Mucosa of gallbladder (tissue), 1 donor: ENCODE measurements at places on chromosomes 5 and 9.

DNA sequence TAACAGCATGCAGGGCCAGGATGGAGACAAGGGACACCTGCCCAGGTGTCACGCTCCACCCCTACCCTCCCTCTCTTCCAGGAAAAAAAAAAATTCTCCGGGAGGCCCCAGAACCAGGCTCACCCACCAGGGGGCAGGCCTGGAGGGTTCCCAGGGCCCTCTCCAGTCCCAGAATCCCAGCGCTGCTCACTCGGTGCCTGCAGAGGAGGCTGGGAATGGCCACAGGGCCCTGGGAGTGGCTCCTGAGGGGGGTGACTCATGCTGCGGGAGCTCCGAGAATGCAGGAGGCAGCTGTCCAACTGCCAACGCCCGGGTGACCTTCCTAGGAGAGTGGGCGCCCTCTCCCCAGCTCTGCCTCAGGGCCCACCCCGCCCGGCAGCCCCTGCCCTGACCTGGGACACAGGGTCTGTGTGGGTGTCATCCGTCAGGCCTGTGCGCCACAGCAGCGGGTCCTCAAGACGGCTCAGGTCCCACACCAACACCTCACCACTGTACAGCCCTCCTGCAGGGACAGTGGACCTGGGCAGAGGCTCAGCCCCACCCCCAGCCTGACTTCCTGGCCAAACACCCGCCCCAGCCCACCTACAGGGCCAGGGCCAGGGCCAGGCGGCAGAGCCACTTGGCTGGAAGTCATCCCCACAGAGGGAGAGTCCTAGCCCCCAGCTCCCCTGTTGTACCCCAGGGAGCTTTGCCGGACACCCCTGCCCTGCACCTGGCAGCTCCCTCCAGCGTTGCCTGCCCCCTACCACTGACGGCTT, 21.2 kb downstream of the DYNC2I2 start:
- DNase-seq, result peak; percentile 93

DNA sequence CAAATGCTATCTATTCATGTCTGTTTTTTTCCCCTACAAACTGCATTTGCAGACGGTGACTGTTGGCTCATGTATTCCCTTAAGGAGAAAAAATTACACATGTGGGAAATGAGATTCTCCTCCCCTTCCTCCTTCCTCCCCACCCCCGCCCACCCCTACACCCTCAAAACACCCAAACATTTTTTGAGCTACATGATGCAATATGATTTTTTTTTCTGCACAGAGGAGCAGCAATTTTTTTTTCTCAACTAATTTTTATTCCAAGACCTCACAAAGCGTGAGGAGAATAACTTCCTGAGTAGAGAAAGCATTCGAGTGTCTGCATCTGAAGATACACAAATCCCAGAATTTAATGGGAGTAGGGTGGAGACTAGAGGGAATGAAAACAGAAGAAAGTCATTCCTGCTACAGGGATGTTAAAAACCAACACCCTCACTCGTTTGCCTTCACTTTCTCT, 118.1 kb downstream of the PRDM6 start:
- no peak for DNase-seq

DNA sequence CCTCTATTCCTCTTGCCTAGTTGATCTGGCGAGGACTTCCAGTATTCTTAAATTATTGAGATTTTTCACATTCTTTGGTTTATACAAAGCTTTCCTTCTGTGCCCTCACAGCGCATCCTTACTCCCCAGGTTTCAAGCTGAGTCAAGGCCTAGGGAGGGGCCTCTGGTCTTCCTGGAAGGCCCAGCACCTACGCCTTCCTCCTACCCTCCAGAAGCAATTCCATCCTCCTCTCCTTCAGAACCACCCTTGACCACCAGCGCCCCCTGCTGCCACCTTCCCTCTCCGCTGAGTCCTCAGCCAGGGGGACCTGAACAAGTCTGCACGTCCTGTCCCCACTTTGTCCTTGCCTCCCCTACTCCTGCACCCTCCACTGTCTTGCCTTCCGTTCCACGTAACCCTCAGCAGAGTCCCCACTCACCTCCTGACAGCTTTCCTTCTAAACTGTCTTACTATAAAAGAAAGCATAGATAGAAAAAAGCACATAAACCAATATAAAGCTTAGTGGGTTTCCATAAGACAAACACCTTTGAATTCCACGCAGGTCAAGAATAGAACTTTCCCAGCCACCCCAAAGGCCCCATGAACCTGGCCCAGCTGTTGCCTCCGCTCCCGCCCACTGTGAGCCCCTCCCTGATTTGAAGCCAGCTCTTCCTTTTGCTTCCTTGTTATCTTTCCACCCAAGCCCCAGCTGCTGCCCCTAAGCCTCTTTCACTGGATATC, 63.0 kb upstream of the CTSL start:
- DNase-seq, result peak; percentile 59

GRCh38 chr9:13146840-13147239, 132.7 kb downstream of the MPDZ start:
- DNase-seq, result no peak

DNA sequence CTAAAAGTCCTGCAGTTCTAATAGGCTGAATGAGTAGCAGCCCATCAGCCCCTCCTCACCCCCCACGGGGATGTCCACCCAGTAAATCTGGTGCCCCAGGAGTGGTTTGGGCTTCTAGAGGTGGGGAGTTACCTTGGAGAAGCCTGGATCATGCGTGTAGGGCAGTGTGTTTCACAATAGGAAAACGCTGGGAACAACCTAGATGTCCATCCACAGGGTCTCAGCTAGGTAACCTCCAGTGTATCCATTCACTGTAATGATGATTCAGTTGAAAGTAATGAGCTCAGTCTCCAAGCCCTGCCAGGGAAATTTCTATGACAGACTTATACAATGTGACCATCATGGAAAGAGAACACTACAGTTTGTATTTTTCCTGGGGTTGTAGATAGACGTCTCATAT, 51.8 kb downstream of the NDST1 start:
- DNase-seq, result no peak

DNA sequence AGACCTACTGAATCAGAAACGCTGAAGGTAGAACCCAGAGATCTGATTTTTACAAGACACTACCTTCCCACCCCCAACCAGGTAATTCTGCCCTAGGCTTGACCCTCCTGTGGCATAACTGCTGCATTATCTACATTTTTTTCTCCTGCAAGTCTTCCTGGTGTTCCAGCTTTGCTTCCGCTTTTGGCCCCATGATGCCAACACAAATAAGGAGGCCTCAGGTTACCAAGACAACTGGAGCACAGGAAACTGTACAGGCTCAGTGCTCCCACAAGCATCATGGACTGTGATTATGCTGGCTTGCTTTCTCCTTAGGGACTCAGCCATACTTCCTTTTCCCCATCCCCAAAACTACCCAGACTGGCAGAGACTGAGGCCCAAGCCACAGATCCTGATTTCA, 6.6 kb upstream of the MSMP start:
- peak; percentile 44 for DNase-seq

GRCh38 chr5:133478199-133478985, 133.9 kb downstream of the FSTL4 start:
- no peak for DNase-seq

- peak; percentile 61 for DNase-seq
These were observed 212.3 kb upstream of the DAPK1 start for GRCh38 chr9:87285183-87285850.

DNA sequence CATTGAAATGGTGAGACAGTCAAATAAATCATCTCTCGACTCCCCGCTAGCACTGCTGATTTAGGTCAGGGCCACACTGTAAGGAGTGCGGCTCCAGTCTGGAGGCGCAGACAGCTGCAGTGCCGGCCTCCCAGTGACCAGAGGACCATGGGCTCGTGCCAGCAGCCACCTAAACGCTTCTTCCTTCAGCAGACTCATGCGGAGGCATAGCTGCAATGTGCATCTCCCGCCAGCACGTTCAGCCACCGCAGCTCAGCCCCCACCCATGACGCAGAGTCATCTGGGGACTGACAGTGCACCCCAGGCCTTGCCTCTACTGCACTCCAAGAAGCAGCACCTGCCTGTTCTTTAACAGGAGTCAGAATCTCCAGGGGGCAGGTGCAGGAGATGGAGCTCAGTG, 13.6 kb upstream of the MAPK9 start:
- no peak for DNase-seq

DNA sequence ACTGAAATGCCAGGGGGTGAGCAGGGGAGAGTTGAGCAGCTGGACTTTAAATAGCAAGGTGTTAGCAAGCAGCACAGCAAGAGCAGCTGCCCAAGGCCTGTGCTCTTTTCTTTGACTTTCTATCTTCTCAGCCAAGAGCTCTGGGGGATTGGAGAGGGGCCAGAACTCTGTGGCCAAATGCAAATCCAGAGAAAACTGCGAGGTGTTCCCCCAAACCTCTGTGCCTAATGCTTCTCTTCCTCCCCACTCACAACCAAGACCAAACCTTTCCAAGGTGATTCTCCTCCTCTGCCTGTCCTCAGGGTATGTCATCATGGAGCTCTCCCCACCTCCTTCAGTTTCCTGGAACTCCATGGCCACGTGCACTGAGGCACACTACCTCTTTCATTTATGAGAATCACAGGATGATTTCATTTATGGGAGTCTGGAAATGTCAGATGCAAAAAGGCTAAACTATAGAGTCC, 118.7 kb upstream of the WWC1 start:
- DNase-seq, result no peak

DNA sequence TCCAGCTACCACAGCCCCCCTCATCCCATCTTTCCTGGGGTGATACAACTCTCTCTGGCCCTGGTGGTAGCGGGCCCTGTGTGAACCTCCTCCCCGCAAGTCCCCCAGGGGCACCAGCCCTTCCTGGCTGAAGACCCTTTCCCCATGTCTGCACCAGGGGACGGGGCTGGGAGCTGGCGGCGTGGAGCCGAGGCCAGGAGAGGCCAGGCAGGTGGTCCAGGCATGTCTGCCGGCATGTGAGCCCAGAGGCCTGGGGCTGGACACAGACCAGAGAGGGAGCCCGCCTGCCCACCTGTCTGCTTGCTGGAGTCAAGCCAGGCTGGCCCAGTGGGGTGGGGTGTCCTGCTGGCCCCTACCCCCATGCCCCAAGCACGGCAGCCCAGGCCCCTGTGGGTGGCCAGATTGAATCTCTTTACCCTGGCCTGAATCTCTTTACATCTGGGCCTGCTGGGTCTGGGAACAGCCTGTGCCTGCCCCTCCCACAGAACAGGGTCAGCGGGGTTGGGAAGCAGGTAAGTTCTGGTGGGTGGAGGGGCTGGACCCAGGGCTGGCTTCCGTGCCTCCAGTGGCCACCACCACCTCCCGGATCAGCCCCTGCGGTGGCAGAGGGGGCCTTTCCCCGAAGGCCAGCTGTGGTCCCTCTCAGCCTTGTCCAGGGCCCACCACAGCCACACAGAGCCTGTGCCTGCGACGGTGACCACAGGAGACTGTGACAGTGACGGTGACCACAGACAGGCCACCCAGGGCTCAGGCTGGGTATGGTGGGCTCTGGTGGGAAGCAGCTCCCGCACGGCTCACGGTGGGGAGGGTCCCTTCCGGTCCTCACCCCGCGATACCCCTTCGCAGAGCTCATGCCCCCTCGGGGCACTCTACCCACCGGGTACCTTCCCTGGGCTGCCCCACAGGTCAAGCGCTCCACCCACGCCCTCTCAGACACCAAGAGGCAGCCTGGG, 7.1 kb downstream of the LCN12 start:
- no peak for DNase-seq

DNA sequence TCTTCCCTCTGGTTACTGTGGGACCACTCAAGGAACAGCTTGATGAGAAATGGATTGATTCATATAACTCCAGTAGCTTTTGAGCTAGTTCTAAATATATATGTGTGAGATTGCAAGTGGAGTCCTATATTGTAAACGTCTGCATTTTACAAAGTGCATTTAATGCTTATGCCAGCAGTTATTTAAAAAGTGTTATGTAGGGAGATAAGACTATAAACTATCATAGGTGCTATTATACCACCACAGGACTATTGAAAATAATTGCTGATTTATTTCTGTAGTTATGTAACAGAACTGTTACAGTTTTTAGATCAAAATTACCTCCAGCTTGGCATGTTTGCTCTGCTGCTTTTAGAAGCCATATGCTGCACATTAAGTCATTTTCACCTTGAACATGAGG, 36.2 kb downstream of the PTCD2 start:
- DNase-seq, result no peak

DNA sequence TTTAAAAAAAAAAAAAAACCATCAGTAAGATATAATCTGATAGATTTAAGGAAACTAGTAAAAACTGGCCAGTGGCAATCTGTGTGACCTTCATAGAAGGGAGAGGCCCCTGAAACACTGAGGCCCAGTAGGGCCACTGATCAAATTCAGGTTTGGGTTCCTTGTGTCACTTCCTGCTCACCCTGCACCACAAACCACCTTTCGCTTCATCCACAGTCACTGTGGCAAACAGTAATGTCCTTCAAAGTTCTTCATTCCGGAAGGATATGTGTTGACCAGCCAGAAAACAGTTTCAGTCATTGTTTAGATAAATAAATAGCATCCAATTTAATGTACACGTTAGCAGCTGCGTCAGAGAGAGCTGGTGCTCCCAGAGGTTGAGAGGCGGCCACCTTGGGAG, 222.1 kb downstream of the CFAP90 start:
- no peak for DNase-seq

DNA sequence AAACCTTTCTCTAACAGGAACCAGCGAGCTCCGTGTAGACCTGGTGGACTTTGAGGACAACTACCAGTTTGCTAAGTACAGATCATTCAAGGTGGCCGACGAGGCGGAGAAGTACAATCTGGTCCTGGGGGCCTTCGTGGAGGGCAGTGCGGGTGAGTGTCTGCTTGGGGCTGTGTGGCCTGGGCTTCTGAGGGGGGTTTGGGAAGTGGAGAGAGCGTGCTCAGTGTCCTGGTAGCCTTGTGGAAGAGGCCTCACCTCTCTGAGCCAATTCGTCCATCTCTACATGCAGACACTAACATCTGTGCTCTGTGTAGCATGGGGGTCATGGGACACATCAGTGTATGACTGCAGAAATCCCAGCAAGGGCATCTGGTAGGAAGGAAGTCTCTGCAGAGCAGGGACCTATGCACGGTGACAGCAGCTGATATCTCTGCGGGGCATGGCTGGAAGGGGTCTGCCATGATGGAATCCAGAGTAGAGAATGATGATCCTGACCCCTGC, 5.9 kb downstream of the FCN2 start:
- no peak for DNase-seq

- peak; percentile 35 for DNase-seq
These were observed 433.7 kb downstream of the ENC1 start for GRCh38 chr5:74206579-74207550.

- DNase-seq, result no peak
These were observed 610.0 kb downstream of the TAF11L14 start for GRCh38 chr5:18244309-18244708.

- no peak for DNase-seq
These were observed 131.1 kb downstream of the CWC27 start for GRCh38 chr5:64899838-64900237.

- DNase-seq, result no peak
These were observed 77.1 kb upstream of the PRR16 start for GRCh38 chr5:120386981-120387380.

DNA sequence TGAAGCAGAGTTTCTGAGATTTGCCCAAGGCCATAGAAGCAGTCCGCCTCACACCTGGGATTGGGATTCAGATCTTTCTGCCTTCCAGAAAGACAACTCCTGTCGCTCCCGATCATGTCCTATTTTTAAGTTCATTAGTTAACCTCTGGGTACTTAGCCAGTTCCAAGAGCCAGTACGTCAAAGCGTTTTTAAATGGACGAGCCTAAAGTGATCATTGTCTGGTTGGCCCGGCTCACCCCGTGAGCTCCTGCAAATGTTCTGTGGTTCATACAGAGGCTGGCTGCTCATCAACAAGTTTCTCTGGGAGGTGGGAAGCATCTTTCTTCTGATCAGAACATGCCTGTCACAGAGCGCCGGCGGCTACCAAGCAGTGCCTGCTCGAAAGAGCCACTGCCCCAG, 554.5 kb upstream of the WWC1 start:
- DNase-seq, result no peak

- no peak for DNase-seq
These were observed 1644.0 kb downstream of the MAT2B start for GRCh38 chr5:165149431-165149830.
